ENCODE measurements at places on chromosomes 1 and 21.

GRCh38 chr1:31073044-31073443 is 7.5 kb upstream of the PUM1 start:
- no peak for DNase-seq

GRCh38 chr1:109615879-109616278 is 3.5 kb downstream of the GNAT2 start:
- DNase-seq = no peak

DNA sequence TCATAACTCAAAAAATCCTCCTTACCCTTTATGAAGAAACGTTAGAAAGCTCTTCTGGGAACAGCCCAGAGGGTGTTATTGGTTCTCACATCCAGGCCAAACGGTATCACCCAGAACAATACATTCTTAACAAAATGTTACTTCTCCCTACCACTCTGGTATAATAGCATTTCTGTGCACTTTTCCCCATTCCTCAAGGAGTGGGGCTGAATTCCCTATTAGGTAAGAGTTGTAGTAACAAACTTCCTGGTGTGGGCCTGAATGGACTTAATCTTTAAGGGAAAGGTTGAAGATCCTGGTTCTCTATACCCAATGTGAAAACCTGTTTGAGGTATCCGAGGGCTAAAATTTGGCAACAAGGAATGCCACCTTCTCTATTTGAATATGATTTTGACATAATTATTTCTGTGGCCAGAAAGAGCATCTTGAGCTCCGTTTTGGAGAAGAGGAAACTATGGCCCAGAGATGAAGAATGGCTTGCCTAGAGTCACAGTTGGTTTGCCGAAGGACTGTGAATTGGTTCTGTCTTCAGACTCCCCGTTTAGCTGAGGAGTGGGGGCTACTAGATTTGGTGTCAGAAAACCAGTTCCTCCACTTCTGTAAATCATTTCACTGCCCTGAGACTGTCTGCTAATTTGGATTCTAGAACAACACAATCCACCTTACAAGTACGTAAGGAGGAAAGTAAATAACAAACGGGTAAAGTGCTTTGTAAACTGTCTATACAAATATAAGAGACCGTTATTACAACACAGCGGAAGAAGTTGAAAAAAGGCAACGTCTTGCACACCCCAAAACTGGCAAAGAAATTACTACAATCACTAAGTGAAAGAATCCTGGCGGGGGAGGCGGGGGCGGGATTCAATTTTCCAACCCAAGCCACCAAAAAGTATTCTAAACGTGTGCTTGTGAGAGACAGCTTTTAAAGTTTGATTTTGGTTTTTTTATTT is 2.3 kb downstream of the ANP32E start:
- DNase-seq = peak; percentile 14

GRCh38 chr1:182092336-182092735 is 30.8 kb upstream of the ZNF648 start:
- DNase-seq = no peak

Data from hematopoietic multipotent progenitor cell treated with erythropoietin and hydrocortisone succinate and interleukin-3 and kit ligand, for 15 days (in vitro differentiated cells).